Activated CD4-positive, alpha-beta T cell treated with anti-CD3 and anti-CD28 coated beads for 36 hours (primary cell): ENCODE measurements at places on chromosomes 16 and 17. TPM values are rescaled to one million over a fixed set of nuclear protein-coding genes. Genes with fewer than 3 reads are reported as not detected.

GRCh38 chr17:35142467-35142796 is 329 bp upstream of the NLE1 start:
- DNase-seq: no peak
- H3K27ac ChIP-seq: peak overlapping the region; percentile 51
- peak overlapping the region; percentile 80 for H3K4me3 ChIP-seq
- H3K36me3 ChIP-seq: peaks cover 22% of the 10 kb centered on the region

- peaks cover 15% of the 10 kb centered on the region for H3K36me3 ChIP-seq
- H3K4me3 ChIP-seq: peak overlapping the region; percentile 28
- no peaks in the 10 kb centered on the region for H3K27me3 ChIP-seq
- DNase-seq: peak; percentile 88
Observed at GRCh38 chr17:82414548-82415281, 3.4 kb upstream of the HEXD start.

DNA sequence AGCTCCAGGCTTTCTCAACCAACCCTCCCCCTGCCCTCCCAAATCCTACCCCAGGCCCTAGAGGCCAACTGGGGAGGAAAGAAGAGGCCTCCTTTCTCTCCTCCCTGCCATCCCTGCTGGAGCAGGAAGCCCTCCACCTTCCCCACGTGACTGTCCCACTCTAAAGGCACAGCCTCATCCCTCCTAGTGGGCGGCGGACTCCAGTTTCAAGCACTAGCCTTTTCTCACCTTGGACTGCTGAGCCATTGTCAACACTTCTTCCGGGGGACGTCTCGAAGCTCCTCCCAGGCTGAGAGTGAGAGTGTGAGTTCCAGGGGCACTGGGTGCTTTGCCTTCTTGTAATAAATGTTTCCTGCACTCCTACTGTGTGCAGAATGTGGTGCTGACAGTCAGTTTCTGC is 21.4 kb upstream of the IRX6 start:
- H3K4me1 ChIP-seq: no peaks in the 10 kb centered on the region
- H3K36me3 ChIP-seq: no peaks in the 10 kb centered on the region
- peaks cover 31% of the 10 kb centered on the region for H3K27me3 ChIP-seq
- DNase-seq: no peak
- no peak overlapping the region for H3K27ac ChIP-seq

- no peaks in the 10 kb centered on the region for H3K36me3 ChIP-seq
- peaks cover 33% of the 10 kb centered on the region for H3K4me1 ChIP-seq
- DNase-seq: no peak
- H3K4me3 ChIP-seq: no peak overlapping the region
Observed at GRCh38 chr17:48601207-48601538, 3.6 kb downstream of the HOXB6 start.

DNA sequence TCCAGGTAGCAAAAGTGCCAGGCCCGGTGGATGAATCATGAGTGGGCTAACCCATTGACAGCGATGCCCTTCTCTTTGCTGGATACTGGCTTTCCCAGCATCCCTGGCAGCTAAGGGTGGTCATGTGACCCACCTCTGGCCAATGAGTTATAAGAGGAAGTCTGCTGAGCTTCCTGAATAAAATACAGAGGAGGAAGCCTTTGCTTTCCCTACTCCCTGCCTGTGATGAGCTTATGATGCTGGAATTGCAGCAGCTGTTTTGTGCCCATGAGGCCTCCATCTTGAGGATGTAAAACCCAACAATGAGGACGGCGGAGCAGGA is 15.0 kb upstream of the ATP2A3 start:
- no peaks in the 10 kb centered on the region for H3K36me3 ChIP-seq
- H3K4me3 ChIP-seq: no peak overlapping the region
- DNase-seq: no peak
- no peak overlapping the region for H3K27ac ChIP-seq

DNA sequence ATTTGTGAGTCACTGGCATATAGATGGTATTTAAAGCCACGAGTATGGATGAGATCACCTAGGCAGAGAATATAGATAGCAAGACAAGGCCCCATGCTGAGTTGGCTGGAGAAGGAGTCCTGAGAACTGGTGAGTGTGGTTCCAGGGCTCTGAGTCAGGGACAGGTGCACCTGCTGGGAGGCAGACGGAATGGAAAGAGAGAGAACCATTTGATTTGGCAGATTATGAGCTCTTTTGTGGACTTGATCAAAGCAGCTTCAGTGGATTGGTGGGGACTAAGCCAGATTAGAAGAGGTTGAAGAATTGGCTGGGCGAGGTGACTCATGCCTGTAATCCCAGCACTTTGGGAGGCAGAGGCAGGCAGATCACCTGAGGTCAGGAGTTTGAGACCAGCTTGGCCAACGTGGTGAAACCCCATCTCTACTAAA is 4.3 kb upstream of the C16orf92 start:
- no peaks in the 10 kb centered on the region for H3K27me3 ChIP-seq
- H3K27ac ChIP-seq: no peak overlapping the region
- no peaks in the 10 kb centered on the region for H3K36me3 ChIP-seq
- no peak overlapping the region for H3K4me3 ChIP-seq

- DNase-seq: no peak
- H3K27ac ChIP-seq: no peak overlapping the region
- H3K4me1 ChIP-seq: peaks cover 13% of the 10 kb centered on the region
- H3K36me3 ChIP-seq: no peaks in the 10 kb centered on the region
- no peaks in the 10 kb centered on the region for H3K27me3 ChIP-seq
Observed at GRCh38 chr17:50891577-50891989, 25.4 kb upstream of the TOB1 start.

The IKZF3 gene
- total RNA-seq: 50.4 TPM

The COPZ2 gene
- total RNA-seq: 4.1 TPM

The CMC2 gene
- total RNA-seq: 100.0 TPM

The ITGAD gene
- total RNA-seq: not detected
